ENCODE measurements at places on chromosomes 1 and 21.
A peak's percentile ranks its signal among the peaks of the same experiment; 100 is the strongest.

DNA sequence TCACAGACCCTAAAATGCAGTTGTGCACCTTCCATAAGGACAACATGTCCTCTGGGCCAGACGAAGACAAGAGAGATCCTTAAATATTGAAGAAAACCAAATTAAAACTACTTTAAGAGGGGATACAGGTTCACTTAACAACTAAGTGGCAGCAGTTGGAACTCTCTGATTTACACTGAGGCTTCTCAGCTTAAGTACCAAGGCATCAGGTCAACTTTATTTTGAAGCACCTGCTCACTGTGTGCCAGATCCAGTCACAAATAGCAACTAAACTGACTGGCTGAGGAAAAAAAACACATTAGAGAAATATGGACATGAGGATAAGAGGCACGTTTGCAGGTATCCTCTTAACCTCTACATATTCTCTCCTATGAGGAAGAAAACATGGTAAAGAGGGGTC is 33.2 kb downstream of the SLC35D1 start:
- no peak for DNase-seq

DNA sequence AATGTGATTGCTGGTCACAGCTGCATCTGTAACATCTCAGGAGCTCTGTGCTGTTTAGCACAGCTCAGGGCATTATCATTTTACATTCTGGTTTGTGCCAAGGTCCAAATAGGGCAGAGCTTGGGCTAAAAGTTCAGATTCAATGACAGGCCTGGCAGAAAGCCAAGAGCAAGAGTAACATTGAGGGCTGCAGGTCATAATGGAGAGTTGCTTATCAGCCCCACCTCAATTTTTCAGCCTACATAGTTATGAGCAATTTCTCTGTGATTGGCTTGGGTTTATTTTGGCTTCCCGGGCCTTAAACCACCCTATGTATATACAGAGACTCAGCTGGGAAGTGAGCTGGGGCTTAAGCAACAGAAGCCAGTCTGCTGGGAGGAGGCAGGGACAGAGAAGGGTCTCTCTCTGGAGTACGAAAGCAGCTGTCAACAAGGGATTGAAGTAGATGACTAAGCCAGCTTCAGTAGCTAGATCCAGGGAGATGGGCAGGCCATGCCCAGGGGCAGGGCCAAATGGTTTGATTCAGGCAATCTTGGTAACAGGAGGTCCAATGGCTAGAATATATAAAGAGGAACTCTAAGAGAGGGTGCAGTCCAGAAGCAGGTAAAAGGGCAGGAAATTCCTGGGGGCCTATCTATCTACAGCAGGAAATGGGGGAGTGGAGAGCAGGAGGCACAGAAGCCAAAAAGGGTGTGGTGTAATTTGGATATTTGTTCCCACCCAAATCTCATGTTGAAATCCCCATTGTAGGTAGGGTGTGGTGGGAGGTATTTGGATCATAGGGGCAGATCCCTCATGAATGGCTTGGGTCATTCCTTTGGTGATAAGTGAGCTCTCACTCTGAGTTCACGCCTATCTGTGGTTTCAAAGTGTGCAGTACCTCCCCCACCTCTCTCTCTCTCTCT is 49.0 kb downstream of the BRINP2 start:
- no peak for DNase-seq

DNA sequence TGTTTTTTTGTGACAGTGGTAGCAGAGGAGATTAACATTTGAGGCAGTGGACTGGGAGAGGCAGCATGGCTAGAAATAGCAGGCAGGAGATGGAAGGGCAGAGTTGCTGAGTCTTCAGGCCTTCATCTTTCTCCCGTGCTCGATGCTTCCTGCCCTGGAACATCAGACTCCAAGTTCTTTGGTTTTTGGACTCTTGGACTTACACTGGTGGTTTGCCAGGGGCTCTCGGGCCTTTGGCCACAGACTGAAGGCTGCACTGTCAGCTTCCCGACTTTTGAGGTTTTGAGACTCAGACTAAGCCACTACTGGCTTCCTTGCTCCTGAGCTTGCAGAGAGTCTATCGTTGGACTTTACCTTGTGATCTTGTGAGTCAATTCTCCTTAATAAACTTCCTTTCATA is 24.2 kb upstream of the LEFTY2 start:
- DNase-seq = no peak

GRCh38 chr21:32253215-32253641 is 25.6 kb downstream of the MIS18A start:
- DNase-seq = no peak

- DNase-seq = no peak
Measured at GRCh38 chr1:200888349-200888838, 6.3 kb upstream of the INAVA start.

DNA sequence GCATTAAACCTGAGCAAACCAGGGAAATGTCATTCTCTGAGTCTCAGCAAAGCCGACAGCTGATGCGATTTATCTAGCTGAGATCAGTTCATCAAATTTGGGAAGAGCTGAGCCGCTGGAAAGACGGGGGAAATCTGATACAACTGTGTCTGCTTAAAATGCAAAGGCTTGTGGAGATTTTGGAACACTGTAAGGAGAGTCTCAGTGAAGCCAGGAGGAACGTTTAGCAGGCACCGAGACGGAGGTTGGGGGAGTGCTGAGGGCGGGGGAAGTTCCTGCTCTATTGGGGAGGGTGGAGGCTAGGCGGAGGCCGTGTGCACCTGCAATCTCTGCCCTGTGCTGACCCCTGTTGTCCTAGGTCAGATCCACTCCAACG is 143.2 kb upstream of the CSF3R start:
- no peak for DNase-seq

DNA sequence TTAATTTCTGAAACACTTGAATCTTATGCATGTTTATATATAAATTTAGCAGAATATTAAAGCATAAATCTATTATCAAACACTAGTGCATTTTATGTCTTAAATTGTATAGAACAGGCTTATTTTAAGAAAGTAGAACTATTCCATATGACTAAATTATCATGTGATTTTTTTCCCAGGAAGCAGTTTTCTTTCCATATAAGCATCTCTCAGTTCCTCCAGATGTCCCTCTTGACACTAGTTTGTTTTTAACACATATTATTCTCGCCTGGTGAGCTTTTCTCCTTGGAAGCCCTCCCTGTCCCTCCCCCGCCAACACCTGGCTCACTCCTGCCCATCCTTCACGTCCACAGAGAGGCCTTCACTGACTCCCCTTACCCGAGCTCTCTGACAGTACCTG is 48.3 kb upstream of the BCAR3 start:
- DNase-seq = no peak

GRCh38 chr1:32394890-32395432 is 720 bp upstream of the BSDC1 start:
- no peak for DNase-seq

DNA sequence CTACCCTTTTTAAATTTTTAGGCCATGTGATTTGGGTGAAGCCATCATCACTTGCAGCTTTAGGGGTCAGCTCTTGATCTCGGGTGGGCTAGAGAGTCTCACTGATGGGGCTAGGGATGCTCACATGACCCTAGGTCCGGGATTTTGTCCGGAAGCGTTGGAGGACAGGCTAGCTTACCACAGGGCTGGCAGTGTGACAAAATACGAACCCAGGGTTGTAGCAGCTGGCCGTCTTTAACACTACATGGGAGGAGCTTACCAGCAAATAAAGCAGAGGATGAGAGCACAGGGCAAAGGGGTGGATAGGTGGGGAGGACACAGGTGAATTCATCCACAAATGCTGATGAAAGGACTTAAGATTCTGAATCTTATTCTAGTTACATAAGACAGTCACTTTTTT is 21.9 kb downstream of the GPR161 start:
- no peak for DNase-seq

DNA sequence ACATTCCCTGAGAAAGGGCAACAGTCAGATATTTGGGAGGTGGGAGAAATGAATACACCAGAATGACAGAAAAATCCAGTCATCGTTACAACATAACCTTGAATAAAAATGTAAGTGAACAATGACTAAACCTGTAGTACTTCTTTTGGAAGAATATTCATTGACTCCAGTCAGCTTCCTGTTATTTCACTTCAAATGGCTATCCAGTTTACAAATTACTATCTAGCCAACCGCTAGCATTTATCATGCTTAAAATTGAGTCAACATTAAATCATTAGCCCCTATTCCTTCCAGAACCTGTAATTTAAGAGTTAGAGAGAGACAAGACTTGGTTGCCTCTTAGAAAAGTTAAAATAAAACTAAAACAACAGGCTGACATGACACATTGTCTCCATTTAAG is 33.6 kb downstream of the WLS start:
- DNase-seq = no peak

DNA sequence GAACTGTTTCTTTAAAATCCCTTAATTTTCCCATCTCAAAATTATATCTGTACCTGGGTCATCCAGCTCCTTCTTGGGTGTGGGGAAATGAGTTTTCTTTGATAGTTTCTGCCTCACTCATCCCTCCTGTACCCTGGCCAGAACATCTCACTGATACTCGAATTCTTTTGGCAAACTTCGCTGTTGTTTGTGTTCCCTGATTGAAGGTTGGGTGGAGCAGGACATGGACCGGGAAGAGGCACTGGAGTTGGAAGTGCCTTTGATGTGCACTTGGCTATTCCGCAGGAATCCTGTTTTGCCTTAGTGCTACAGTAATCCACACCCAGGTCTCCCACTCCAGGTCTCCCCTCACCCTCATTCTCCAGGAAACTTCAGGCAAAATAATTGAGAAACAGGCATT is 11.2 kb downstream of the MINDY1 start:
- no peak for DNase-seq

DNA sequence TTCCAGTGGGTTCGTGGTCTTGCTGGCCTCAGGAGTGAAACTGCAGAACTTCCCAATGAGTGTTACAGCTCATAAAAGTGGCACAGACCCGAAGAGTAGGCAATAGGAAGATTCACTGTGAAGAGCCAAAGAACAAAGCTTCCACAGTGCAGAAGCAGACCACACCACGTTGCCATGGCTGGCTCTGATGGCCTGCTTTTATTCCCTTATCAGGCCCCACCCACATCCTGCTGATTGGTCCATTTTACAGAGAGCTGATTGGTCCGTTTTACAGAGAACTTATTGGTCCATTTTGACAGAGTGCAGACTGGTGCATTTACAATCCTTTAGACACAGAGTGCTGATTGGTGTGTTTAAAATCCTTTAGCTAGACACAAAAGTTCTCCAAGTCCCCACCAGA is 131.4 kb upstream of the CHRM3 start:
- DNase-seq = no peak

GRCh38 chr1:154418923-154419619 is 13.9 kb downstream of the IL6R start:
- no peak for DNase-seq

DNA sequence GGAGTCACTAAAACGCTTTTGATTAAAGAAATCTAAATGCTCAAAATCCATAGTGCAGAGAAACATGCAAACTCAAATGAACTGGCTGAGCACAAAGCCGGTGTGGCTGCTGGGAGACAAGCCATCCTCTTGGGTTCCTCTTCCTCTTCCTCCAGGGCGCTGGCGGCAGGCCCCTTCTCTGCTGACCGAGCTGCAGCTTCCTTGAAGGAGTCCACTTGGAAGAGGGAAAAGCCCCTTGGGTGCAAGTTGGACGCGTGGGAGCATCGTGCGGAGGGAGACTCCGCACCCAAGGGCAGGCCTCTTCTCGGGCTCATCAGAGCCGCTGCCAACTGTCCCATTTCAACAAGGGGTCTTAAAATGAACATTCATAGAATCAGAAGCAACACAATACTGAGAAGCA is 7.9 kb downstream of the CCNL2 start:
- peak; percentile 54 for DNase-seq

DNA sequence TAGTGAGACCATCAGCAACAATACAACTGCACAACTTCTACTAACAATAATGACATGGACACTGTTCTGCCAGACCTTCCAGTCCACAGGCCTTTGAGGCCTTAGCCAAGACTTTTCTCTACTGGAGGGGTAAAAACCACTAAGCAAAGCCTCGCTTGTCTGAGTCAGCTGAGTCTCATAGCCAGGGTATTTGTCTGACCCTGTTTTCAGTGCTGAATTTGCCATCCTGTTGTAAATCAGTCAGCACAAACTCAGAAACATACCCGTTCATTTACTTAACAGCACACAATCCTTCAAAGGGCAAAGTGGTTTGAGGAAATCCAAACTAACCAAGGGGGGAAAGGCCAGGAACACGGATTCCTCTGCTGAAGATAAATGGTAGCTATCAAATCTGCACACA is 537.8 kb downstream of the SMYD3 start:
- no peak for DNase-seq

GRCh38 chr1:60033066-60033465 is 40.5 kb downstream of the C1orf87 start:
- no peak for DNase-seq

GRCh38 chr1:240496356-240496755 is 115.6 kb downstream of the GREM2 start:
- DNase-seq = no peak

GRCh38 chr1:59678493-59679228 is 136.1 kb upstream of the HOOK1 start:
- DNase-seq = no peak

DNA sequence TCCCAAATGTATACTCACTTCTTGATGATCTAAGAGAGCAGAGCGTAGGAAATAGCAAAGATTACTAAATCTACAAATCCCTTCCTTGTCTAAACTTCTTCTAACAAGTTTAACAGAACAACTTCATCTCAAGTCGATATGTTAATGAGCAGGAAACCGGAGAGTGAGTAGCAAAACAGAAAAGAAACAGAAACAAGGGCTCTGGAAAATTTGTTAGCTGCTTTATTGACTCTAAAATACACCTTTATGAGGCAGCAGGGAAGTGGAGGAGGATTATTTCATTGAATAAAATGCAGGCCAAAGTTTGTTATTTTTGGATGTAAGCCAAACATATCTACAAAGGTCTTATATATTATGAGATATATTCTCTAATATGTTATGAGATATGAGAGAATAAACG is 192.4 kb downstream of the LRRIQ3 start:
- no peak for DNase-seq

GRCh38 chr1:175169286-175170018 is 23.1 kb downstream of the KIAA0040 start:
- DNase-seq = no peak

DNA sequence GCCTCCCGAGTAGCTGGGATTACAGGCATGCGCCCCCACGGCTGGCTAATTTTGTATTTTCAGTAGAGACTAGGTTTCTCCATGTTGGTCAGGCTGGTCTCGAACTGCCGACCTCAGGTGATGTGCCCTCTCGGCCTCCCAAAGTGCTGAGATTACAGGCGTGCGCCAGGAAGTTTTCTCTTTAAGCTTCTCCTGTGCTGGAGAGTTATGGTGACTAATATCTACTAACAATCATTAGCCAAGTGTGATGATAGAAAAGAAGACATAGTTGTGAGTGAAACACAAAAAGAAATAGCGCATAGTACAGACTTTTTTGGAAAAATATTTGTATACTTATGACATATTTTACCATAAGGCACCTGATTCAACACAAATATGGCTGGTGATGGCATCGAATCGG is 56.5 kb downstream of the SETD4 start:
- DNase-seq = no peak

DNA sequence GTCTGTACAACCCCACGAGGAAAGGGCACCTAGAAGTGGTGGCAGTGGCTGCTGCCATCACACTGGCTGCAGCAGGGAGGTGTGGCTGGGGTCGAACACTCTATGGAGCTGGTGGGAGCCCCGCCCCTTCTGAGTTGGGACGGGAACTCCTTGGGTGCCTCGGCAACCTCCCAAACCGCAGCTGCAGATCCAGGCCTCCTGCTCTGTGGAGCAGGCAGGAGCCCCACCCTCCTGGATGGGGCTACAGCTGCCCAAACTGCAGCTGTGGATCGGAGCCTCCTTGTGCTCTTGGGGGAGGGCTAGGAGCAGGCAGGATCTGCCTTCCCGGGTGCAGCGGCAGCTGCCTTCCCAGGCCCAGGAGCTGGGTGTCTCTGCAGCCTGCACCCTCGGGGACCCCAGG is 38.9 kb upstream of the TARDBP start:
- no peak for DNase-seq

- no peak for DNase-seq
Measured at GRCh38 chr1:196593955-196594354, 14.3 kb downstream of the KCNT2 start.

Data from Right ventricle myocardium inferior (tissue), 1 donor.